ENCODE measurements at places on chromosomes 1 and 21. TPM values are rescaled to one million over a fixed set of nuclear protein-coding genes. Genes with fewer than 3 reads are reported as not detected.
A peak's percentile ranks its signal among the peaks of the same experiment; 100 is the strongest.

Gene HTR6
- not detected for total RNA-seq

DNA sequence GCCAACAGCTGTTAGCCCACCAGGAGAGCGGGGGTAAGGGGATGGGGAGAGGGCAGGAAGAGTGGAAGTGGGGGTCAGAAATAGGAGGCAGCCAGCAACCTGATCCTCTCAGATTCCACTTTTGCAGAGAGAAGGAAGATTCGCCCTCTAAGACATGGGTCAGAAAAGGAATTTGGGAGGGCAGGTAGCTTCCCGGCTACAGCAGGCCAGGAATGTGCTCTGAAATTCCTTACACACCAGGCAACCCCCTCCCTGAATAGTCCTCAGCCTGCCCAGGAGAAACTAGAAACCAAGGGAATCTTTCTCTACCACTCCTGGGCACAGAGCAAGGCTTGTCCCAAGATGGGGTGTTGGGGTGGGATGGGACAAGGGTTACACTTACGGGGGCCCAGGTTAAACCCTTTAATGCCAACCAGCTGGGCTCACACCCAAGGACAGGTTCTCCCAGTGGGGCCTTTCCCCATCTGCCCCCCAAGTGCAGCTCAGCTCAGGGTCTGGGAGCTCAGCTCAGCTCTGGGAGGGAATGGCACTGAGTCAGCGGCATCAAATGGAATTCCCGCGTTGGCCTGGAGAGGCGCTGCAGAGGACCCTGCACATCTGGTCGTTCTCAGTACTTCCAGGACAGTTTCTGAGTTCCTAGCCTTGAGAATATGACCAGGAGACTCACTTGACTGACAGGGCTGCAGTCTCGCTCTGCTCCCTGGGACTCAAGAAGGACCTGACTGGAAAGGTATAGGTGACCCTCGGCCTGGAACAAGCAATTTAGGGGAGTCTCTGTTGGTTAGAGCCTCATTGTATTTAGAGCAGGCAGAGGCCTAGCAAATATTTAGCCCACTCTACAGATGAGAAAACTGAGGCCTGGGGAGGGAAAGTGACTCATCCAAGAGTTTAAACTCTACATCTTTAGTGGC is 761 bp downstream of the TNNT2 start:
- DNase-seq = no peak

- no peak for DNase-seq
Observed at GRCh38 chr1:93549811-93550210, 101.9 kb downstream of the FNBP1L start.

- DNase-seq = no peak
Observed at GRCh38 chr1:81978945-81979344, 178.2 kb downstream of the ADGRL2 start.

Gene PRR9
- total RNA-seq = not detected

Gene RHOC
- total RNA-seq = 23.0 TPM

DNA sequence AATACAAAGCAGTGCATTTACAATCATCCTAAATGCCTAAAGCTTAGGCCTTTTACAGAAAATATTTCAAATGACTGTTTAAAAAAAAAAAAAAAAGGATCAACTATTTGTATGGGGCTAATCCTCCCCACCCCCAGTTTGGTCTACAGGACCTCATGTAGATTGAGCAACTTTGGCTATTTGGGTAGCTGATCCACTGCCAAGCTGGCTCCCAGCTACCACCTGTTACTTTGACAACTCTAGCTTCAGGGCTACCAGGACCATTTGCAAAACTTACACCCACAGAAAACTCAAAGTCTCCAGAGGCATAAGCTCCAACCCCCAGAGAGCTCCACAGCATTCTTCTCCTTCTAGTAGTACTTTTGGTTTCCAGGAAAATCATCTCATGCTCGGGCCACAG is 29.4 kb downstream of the JAK1 start:
- DNase-seq = no peak

Gene UBASH3A
- 38.7 TPM for total RNA-seq

DNA sequence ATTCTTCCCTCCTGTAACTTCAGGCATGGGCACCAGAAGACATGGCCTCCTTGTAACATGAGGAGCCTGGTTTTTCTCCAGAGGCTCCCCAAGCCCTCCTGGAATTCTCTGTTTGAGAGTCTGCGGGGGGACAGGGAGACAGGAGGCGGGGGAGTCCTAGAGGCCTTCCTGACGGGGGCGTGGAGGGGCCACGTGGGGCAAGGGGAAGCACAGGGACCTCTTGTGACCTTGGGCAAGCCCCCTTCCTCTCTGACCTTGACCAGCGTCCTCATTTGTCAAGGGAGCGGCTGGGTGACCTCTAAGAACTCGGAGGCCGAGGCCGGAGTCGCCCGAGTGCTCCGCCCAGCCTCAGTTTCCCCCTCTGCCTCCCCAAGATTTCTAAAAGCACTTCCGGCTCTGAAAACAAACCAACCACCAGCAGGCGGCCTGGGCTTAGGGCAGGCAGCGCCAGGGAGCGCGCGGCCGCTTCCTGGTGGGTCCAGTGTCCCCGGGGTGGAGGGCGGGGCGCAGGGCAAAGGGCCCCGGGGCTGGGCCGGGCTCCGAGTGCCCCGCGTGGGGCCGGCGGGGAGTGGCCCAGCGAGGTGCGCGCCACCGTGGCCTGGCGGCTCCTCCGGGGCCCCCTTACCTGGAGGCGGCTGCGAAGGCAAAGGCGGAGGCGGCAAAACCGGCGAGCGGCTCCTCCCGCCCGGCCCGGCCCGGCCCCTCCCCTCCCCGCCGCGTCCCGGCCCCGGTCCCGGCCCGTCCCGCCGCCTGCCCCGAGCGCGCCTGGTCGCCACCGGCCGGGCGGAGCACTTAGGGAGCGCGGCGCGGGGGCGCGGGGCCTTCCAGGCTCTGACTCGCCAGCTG is at the start of gene TMCO4:
TMCO4 (minus strand) TSS at position 687 of the 846 bp plus-strand sequence. CDS start 19,158 bp downstream, outside the sequence.
- DNase-seq = peak; percentile 69

- no peak for DNase-seq
Observed at GRCh38 chr1:92536211-92536979, 49.7 kb upstream of the GFI1 start.

DNA sequence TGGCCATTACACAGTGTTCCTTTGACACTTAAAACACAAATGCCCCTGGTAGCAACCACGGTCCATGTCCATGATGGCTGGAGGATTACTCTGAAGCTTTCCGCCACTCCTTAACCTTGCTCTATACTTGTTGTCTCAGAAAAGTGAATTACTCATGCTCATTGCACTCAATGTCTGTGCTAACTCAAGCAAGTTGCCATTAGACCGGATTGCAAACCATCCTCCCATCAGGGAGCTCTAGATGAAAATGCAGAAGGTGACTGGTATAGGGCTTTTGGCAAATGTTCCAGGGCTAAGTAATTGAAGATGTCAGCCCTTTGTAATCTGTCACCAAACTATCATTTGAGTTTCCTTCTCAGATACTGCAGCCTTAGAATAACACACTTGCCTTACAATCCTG is 1288.3 kb upstream of the B3GALT2 start:
- no peak for DNase-seq

GRCh38 chr1:74952786-74953185 is 181.4 kb upstream of the LHX8 start:
- DNase-seq = no peak

GRCh38 chr1:53893999-53894636 is at the start of gene DIO1:
DIO1 (plus strand) TSS chr1:53894187; CDS start chr1:53894211, 24 bp downstream.
- no peak for DNase-seq

DNA sequence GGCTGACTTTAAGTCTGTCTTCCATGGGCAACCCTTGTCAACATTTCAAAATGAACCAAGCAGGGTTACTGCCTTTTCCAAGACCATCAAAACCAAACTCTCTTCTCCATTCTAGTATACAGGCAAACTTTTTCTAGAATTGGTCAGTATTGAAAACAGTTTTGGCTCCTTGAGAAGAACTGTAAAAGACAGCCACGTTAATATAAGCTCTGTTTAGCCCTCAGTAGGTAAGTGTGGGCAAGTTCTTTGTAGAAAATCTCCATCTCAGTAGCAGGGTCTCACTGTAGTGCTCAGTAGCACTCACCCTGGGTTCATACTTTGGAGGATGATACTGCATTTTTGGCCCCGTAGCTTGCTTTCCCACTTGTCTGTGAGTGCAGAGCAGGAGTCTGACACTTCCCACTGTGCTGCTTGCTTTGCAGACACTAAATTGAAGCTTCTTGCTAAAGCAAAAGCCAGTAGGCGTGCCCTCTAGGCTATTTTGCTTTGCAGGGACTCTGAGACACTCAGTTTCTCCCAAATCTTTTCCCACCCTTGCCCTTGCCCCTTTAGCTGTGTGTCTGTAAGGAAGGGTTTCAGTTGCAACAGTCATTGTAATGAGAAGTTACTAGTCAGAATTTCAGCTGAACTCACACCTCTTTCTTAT is 34.3 kb upstream of the CACYBP start:
- DNase-seq = peak; percentile 58

- DNase-seq = no peak
Observed at GRCh38 chr1:67853704-67854103, 20.4 kb upstream of the GNG12 start.

DNA sequence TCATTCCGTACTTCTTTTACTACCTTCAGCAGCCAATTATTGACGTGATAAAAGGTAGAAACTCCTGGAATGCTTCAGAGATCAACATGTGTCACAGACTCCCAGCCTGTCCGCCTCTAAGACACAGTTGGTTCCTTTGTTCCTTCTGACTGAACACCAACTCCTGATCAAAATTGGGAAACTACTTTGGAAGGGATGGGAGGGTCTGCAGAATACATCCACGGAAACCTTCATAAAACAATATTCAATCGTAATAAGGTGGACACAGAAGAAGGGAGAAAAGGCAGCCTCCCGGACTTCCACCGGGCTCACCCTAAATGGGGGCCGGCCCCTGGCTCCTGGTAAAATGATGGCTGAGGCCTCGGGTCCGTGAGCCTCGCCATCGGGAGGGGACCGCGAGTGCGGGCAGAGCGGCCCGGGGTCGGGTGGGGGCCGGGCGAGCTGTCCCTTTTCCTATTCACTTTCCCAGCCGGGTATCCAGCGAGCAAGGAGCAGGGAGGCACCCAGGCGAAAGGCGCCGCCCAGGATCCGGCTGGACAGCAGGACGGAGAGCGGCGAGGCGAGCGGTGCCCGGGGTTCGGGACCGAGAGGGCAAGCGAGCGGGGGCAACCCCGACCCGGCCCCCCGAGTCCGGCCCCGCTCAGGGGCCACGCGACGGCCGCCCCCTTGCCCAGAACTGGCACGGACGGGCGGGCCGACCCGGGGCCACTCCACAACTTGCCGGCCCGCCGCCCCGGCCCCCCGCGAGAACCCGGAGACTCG is 805 bp downstream of the NRIP1 start:
- peak; percentile 2 for DNase-seq

DNA sequence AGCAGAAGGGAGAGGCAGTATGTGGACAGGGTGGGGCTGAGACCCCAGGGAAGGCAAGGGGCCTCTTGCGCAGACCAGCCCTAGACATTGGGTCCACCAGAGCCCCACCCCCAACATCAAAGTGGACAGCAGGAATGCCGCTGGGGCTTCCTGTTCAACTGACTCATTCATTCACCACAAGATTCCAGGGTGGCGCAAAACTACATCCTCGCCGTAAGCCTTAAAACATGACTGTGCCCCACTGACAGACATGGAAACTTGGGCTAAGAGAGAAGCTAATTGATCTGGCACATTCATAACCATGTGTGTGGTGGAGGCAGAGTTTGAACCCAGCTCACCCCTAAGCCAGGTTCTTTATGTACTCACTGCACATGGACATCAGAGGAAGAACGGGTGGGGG is 14.0 kb downstream of the COL16A1 start:
- no peak for DNase-seq

Gene HAPLN2
- not detected for total RNA-seq

GRCh38 chr1:226657895-226658545 is 81.1 kb downstream of the ITPKB start:
- DNase-seq = no peak

DNA sequence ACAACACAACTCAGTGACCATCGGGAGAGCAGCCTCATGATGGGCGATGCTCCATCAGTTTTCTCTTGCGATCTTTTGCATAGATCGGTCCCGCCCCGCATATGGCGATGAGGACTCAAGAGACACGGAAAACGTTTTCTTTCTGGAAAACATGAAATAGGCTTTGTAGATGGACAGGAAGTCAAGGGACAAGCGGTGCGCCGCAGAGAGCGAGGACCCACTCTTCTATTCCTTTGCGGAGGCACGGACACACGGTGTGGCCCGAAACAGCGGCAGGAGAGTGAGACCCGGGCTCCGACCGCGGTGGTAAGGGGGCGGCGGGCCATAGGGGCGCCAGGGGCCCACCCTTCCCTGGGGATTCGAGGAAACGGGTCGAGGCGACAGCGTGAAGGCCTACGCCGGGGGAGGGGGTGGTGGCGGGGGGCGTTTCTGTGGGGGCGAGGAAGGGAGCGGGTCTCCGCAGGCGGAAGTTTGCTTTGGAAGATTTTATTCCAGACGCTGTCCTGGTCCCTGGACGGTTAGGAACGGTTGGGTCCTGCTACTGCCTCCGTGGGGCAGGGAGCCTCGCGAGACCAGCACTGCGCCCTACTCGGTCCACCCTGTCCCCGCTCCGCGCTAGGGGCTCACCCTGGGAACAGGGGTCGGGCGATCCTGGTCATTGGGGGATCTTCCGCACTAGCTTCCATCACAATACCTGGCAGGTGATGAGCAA is 796 bp upstream of the TDRKH start:
- DNase-seq = no peak

DNA sequence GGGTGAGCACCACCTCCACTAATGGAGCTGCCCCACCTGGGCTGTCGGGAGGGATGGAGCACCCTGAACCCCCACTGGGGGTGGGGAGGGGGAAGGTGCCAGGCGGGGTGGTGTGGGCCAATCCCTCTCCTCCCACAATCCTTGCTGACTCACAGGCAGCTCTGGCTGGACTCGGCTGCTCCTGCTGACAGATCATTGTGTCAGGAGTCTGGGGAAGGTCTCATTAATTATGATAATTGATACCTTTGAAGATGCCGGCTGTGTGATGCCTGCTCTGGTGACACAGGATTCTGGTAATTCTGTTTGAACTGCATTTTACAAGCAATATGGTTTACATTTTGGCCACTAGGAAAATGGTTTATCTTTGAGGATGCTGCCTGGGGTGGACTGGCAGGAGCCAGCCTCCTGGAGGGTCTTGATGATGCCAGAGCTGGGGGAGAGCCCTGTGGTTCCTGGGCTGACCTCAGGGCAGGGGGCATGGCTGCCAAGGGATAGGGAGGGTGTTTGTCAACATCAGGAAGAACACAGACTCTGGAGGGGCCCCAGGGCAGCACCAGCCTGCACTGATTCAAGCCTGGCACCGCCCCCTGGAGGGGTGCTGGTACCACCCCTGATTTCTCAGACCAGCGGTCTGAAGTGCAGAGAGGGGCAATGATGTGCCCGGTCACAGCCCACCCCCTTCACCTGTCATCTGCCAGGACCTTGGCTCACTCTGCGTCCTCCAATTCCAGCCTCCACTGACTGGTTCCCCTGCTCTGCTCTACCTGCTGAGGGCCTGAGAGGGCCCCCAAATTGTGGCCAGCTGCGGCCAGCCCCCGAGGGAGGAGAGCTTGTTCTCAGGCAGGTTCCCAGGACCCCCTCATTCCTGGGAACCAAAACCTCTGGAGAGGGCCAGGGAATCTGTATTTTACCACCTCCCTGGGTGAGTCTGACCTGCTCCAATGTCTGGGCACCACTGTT is 338.8 kb downstream of the MATN1 start:
- DNase-seq = no peak

- DNase-seq = no peak
Observed at GRCh38 chr1:185808631-185809030, 74.4 kb downstream of the HMCN1 start.
